ENCODE measurements at places on chromosomes 4 and X.
A peak's percentile ranks its signal among the peaks of the same experiment; 100 is the strongest.

DNA sequence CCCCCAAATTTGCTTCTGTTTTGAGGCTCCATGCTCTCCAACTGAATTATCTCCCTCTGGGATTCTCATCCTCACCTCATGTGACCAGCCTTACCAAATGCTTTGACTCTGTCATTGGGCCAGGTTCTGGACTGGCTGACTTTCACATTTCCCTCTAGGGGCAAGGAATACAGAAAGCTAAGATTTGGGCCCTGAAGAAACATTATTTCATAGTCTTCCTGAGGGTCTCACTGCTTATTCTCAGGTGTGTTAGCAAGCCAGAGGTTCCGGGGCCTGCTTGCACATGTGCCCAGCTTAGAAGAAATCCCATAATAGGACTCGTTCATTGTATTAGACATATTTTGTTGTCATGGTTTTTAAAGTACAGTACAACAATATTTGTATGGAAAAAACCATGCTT lies 62.6 kb upstream of the TEX13D start:
- no peaks in the 10 kb centered on the region for H3K27me3 ChIP-seq
- no peaks in the 10 kb centered on the region for H3K36me3 ChIP-seq
- DNase-seq = no peak
- H3K4me3 ChIP-seq = no peak overlapping the region

- peak overlapping the region; percentile 25 for H3K27ac ChIP-seq
- no peak overlapping the region for H3K4me3 ChIP-seq
- peak; percentile 59 for DNase-seq
These were observed 8.8 kb upstream of the MGST2 start for GRCh38 chr4:139656614-139657486.

GRCh38 chr4:38805530-38806145 lies 1.0 kb upstream of the TLR1 start:
- peaks cover 4% of the 10 kb centered on the region for H3K4me1 ChIP-seq
- no peak overlapping the region for H3K4me3 ChIP-seq
- H3K27me3 ChIP-seq = no peaks in the 10 kb centered on the region
- H3K27ac ChIP-seq = no peak overlapping the region
- no peaks in the 10 kb centered on the region for H3K36me3 ChIP-seq

- no peaks in the 10 kb centered on the region for H3K36me3 ChIP-seq
- H3K27ac ChIP-seq = no peak overlapping the region
- H3K4me1 ChIP-seq = no peaks in the 10 kb centered on the region
- no peak overlapping the region for H3K4me3 ChIP-seq
These were observed 65.3 kb downstream of the ENOPH1 start for GRCh38 chr4:82495666-82496065.

DNA sequence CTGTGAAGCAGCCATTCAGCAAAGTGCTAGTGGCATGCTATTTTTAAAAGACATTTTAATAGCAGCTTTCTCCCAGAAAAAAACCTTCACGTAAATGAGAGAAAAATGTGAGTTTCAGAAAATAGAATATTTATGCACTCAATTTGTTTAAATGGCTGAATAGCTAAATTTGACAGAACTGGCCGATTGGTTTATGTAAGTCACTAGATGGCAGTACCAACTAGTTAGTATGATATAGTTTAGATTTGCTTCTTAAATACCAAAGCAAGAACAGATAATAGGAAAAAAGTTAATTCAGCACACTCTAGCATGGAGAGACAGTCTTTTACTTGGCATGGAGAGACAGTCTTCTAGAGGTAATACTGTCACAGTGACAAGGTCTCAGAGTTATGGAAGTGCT lies 250.1 kb downstream of the SNCA start:
- H3K4me1 ChIP-seq = no peaks in the 10 kb centered on the region
- H3K4me3 ChIP-seq = no peak overlapping the region
- DNase-seq = no peak
- no peak overlapping the region for H3K27ac ChIP-seq
- no peaks in the 10 kb centered on the region for H3K27me3 ChIP-seq
- H3K36me3 ChIP-seq = no peaks in the 10 kb centered on the region

DNA sequence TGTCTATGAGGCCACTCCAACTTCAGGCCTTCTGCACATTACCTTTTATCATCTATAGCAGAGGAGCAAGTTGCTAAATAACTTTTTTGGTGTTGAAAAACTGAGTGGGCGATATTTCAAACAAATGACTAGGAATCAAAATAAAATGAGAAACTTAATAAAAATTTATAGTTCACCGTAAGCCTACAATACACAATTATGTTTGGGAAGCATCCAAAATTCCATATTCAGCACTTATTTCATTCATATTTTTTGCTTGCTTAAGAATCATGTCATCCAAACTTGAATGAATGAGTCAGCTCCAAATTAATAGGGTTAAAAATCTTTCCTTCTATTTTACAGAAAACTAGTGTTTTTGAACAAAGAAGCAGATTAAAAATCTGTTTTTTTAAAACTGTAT lies 119.1 kb downstream of the SH3RF1 start:
- no peak overlapping the region for H3K4me3 ChIP-seq
- DNase-seq = no peak
- H3K27me3 ChIP-seq = no peaks in the 10 kb centered on the region
- no peaks in the 10 kb centered on the region for H3K4me1 ChIP-seq
- H3K27ac ChIP-seq = no peak overlapping the region

- H3K36me3 ChIP-seq = no peaks in the 10 kb centered on the region
- H3K27me3 ChIP-seq = no peaks in the 10 kb centered on the region
- H3K4me1 ChIP-seq = no peaks in the 10 kb centered on the region
- no peak for DNase-seq
These were observed 966.6 kb upstream of the SLIT2 start for GRCh38 chr4:19285146-19285545.

GRCh38 chr4:105088110-105088879 lies 58.4 kb upstream of the TET2 start:
- DNase-seq = peak; percentile 15
- H3K4me1 ChIP-seq = no peaks in the 10 kb centered on the region
- no peaks in the 10 kb centered on the region for H3K36me3 ChIP-seq
- no peak overlapping the region for H3K27ac ChIP-seq

GRCh38 chrX:153700376-153700945 lies 12.7 kb downstream of the SLC6A8 start:
- H3K4me3 ChIP-seq = no peak overlapping the region
- H3K4me1 ChIP-seq = no peaks in the 10 kb centered on the region
- H3K27me3 ChIP-seq = no peaks in the 10 kb centered on the region
- no peak overlapping the region for H3K27ac ChIP-seq
- DNase-seq = no peak

DNA sequence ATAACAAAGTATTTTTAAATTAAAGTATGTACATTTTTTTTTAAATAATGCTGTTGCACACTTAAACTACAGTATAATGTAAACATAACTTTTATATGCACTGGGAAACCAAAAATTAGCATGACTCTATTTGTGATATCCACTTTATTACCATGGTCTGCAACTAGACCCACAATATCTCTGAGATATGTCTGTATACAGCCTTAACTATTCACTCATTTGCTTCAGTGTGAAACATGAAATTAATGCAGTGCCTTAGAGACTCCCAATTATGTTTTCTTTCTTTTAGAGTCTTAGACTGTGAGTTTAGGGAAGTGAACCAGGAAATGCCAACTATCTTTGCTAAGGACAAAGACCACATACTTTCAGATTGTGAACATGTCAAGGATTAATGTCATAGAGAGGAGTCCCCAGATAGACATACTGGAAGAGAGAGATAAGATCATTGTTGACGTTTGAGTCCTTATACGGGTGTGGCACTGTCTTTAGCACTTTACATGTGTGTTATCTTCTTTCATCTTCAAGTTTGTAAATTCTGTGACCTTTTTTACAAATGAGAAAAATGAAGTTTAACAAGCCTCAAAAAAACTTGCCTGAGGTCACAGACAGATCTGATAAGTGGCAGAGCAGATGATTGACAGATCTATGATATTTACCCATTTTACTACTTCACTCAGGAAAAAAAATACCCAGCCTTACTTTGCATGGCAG lies 23.2 kb downstream of the CXorf58 start:
- no peak for DNase-seq
- H3K36me3 ChIP-seq = no peaks in the 10 kb centered on the region
- no peak overlapping the region for H3K4me3 ChIP-seq
- H3K27me3 ChIP-seq = no peaks in the 10 kb centered on the region

DNA sequence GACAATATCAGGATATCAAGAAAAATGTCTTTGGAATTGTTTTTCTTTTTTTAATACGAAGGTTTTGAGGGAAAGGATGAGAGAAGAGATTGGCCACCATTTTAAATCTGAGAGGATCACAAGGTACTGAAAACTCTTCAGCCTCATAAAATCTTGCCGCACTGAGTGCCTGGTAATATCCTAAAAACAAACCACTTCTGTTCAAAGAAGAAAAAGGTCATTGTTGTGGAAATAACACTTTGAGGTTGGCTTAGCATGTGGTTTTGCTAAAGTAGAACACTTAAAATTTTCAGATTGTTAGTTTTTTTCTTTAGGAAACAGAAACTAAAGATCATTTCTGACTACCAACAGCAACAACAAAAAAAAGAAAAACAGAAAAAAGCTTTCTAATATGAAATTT lies 1.0 kb upstream of the CLDN22 start:
- H3K27ac ChIP-seq = no peak overlapping the region
- no peaks in the 10 kb centered on the region for H3K27me3 ChIP-seq
- no peak overlapping the region for H3K4me3 ChIP-seq
- no peaks in the 10 kb centered on the region for H3K4me1 ChIP-seq
- no peak for DNase-seq

- DNase-seq = no peak
- no peaks in the 10 kb centered on the region for H3K4me1 ChIP-seq
- H3K27ac ChIP-seq = no peak overlapping the region
- H3K36me3 ChIP-seq = no peaks in the 10 kb centered on the region
These were observed 4.5 kb downstream of the XK start for GRCh38 chrX:37690119-37690518.

- H3K4me3 ChIP-seq = no peak overlapping the region
- no peaks in the 10 kb centered on the region for H3K27me3 ChIP-seq
- no peak for DNase-seq
- H3K36me3 ChIP-seq = no peaks in the 10 kb centered on the region
- no peaks in the 10 kb centered on the region for H3K4me1 ChIP-seq
- no peak overlapping the region for H3K27ac ChIP-seq
These were observed 14.6 kb upstream of the NDST4 start for GRCh38 chr4:115128037-115128436.

GRCh38 chr4:53424280-53424679 lies 46.8 kb downstream of the FIP1L1 start:
- no peak overlapping the region for H3K27ac ChIP-seq
- H3K27me3 ChIP-seq = no peaks in the 10 kb centered on the region
- DNase-seq = no peak
- no peaks in the 10 kb centered on the region for H3K4me1 ChIP-seq

DNA sequence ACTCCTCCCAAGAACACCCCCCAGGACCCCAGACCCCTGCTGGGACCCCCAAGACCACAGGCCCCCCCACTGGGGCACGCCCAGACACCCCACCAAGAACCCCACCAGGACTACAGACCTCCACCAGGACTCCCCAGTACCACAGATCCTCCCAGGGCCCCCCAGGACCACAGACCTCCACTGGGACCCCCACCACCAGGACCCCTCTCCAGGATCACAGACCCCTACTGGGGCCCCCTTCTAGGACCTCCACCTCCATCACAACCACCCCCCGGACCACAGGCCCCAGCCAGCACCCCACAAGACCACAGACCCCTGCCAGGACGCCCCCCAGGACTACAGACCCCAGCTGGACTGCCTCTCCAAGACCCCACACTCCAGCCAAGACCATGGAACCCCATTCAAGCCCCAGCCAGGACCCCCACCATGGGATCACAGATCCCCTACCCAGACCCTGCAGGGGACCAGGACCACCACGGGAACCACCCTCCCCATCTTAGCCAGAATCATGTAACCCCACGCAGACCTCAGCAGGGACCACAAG lies 855 bp upstream of the DHRSX start:
- no peaks in the 10 kb centered on the region for H3K27me3 ChIP-seq
- DNase-seq = no peak
- H3K4me3 ChIP-seq = no peak overlapping the region
- H3K36me3 ChIP-seq = no peaks in the 10 kb centered on the region
- H3K27ac ChIP-seq = no peak overlapping the region

- DNase-seq = no peak
- no peaks in the 10 kb centered on the region for H3K4me1 ChIP-seq
- no peak overlapping the region for H3K4me3 ChIP-seq
- no peak overlapping the region for H3K27ac ChIP-seq
These were observed 47.5 kb downstream of the NKX6-1 start for GRCh38 chr4:84451546-84451945.

DNA sequence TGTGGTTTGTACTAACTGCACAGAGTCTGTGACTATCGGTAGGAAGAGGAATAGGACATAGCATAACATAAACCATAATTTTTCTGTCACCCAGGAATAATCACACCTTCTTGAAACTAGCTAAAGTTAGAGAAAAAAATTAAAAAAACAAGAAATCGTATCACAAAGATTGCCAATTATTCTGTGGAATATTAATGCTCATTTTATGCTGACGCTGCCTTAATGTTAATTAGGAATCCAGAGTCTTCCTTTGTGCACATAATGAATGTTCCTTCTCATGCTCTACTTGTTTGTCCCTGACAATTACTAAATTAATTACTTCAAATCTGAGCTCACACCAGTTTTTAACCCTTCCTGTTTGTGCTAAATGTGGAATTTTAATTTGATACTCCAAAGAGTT lies 772.7 kb upstream of the EPHA5 start:
- H3K4me1 ChIP-seq = no peaks in the 10 kb centered on the region
- H3K27ac ChIP-seq = no peak overlapping the region
- DNase-seq = no peak
- H3K36me3 ChIP-seq = no peaks in the 10 kb centered on the region
- no peak overlapping the region for H3K4me3 ChIP-seq

- DNase-seq = no peak
- no peaks in the 10 kb centered on the region for H3K4me1 ChIP-seq
These were observed 633.4 kb downstream of the CENPC start for GRCh38 chr4:66911880-66912279.

DNA sequence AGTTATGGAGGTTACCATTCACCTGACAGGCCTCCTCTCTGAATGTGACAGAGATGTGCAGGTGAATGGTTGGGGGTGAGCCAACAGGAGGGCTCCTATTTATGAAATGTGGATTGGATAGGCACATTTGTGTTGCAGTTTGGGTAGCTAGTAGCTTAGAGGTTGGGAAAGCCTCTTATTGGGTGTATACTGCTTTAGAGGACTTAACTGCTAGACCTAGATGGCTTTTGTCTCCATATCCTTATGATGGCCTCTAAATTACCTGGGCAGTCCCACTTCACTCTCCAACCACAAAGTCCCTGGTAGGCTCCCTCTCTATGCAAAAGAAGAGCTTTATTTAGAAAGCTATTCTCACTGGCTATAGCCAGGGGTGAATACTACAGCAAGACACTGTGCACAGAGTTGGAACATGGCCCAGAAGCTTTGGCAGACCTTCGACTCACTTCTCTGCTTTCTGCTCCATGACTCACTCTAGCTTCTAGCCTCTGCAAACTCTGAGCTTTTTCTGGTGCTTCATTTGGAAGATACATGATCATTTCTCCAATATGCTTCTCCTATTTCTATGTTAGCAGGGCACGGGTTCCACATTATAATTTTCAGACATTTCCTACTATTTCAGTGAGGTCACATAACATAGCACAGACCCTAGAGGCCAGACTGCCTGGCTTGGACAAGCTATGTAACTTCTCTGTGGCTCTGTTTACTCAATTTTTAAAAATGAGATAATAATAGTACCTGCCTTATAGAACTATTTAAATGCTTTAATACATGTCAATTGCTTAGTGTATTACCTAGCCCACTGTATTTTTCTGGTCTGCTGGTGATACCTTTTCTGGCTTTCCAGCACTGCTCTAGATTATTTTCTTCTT lies 6.0 kb upstream of the VGLL1 start:
- no peak overlapping the region for H3K4me3 ChIP-seq
- no peaks in the 10 kb centered on the region for H3K27me3 ChIP-seq

Measured in ovary (tissue), 10 donors.